D341Med (cell line): ENCODE measurements at places on chromosomes 3 and 15.

DNA sequence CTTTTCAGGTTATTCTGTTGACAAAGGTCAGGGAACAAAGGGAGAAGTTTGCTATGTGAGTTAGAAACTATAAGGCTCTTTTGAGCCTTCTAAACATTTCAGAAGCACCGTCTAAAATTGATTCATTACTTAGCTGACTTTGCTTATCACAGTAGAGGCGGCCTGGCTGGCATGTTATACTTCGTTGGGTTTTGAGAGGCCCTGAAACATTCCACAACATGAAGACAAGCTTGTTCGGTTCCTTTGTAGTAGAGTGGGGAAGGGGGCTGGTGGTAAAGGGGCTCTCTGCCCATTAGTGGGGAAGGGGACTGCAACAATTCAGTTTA is 23.6 kb downstream of the ZBTB38 start:
- no peak for DNase-seq

DNA sequence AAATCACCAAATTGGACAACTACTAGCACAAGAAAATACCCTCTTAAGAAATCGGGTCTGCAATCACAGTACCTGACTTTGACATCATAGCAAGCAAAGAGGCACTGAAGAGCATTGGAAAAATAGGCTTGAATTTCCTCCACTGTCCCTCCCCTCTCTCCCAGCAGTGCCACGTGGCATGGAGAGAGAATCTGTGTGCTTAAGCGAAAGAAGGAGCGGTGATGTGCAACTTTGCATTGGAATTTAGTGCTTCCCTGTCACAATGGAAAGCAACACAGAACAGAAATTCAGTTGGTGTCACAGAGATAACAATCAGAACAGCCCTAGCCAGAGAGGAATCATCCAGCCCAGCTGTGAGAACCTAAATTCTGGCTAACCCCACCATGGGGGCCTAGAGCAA is 207.5 kb upstream of the SLITRK3 start:
- no peak for DNase-seq

- no peak for DNase-seq
Observed at GRCh38 chr3:185713015-185713414, 111.8 kb downstream of the IGF2BP2 start.

DNA sequence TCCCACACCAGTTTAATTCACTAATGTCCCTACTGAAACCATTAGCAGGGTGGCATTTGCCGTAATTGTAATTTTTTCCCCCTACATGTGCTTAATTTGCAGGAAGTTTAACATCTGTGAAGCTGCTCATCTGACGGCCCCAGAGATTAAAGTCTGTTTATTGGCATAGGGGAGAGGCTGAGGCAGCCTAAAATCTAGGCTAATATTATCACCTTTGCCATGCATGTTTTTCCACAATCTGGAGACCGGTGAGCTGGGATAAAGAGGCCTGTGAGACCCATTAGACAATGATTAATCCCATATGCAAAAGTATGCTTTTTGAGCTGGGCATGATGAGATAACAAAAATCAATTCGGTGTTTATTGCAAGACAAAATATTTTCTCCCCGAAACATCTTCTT is 561.2 kb upstream of the ALCAM start:
- peak; percentile 63 for DNase-seq

- no peak for DNase-seq
Observed at GRCh38 chr3:6421666-6422445, 439.1 kb upstream of the GRM7 start.

- no peak for DNase-seq
Observed at GRCh38 chr3:61814674-61815073, 253.3 kb downstream of the PTPRG start.

GRCh38 chr15:68497206-68497910 is 65.4 kb upstream of the ITGA11 start:
- no peak for DNase-seq

DNA sequence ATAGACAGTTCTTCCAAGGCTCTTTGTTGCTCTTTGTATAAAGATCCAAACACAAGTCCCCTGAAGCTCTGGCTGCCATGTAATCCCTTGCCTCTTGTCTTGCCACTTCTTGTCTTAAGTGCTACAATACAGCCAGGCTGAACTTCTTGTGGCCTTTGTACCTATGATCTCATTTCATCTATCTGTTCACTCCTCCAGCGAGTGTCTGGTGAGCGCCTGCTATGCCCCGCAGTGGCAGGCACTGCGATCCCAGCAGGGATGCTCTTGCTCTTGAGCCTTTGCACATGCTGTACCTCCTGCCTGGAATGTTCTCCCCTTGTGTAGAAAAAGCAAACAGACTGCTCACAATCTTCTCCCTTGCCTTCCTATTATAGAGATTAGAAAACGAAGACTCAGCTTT is 81.9 kb upstream of the ADPGK start:
- no peak for DNase-seq

DNA sequence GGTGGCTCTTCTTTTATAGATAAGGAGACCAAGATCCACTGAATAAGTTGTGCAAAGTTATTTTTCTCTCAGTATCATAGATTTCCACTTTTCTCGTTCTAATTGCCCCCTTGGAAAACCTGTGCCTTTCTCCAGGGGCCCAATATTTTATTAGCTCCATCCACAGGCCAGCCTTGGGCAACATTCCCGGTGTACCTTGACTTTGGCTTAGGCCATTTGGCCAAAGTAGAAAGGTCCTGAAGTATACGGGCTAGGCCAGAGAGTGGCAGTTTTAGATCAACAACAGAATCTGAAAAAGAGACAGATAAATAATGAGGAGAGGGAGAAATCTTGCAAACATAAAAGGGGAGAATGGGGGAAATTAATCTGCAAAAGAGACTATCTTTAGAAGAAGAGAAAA is 91.7 kb upstream of the CHMP2B start:
- no peak for DNase-seq

DNA sequence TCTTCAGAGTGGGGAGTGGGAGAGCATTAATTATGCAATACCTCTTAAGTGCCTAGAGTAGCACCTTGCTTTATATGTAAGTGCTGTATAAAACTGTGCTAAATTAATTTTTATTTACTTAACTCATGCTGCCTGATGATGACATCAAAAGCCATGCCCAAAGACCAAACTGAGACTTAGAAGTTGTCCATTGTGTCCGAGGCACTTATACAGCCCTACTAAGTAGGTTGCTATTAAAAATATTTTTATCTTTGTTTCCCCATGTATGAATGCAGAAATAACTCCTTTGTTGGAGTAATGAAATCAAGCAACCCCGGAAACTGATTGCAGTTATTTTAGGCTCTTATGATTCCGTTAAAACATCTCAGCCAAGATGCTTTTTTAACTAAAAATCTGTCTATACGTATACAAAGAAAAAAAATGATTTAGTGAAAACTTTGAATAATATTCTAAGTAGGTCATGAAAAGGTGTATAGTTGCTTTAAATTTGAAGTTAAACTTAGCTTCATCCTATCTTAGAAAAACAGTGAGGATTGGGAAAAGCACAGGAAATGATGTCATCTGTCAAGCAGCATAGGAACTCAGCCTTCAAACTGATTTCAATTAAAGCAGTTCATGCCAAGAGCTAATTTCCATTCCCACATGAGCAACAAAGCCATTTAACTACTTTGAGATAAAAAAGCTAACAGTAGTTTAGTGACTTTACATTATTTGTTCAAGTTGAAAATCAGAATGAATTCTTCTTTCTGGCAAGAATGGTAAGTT is 43.0 kb downstream of the FBN1 start:
- DNase-seq = no peak

- peak; percentile 34 for DNase-seq
Observed at GRCh38 chr3:173993299-173993698, 595.8 kb downstream of the NLGN1 start.

- DNase-seq = no peak
Observed at GRCh38 chr3:152443212-152444023, 174.7 kb downstream of the MBNL1 start.

- peak; percentile 37 for DNase-seq
Observed at GRCh38 chr3:69385723-69386555, at the start of gene FRMD4B. Gene FRMD4B, minus strand, starts transcription at chr3:69386088. Its CDS starts 99 bp downstream, at chr3:69385989.

DNA sequence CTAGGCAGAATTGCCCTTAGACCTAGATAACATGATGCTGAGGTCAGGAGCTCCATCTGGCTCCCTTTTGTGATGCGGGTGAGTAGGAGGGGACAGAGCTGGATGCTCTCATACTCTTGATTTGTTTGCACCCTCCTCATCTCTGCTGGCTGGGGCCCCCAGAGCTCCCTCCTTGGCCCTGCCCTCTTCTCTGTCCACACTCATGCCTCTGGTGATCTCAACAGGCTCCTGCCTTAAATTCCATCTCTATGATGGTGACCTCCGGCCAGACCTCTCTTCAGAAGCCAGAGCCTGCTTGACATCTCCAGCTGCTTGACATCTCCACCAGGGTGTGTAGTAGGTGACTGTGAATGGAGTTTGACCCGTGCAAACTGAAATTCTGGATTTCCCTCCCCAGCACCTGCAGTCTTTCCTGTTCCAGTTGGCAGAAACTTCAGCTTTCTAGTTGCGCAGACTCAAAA is 4.3 kb upstream of the FGD5 start:
- DNase-seq = no peak

- DNase-seq = no peak
Observed at GRCh38 chr3:132840201-132840700, 118.0 kb upstream of the NPHP3 start.

- DNase-seq = no peak
Observed at GRCh38 chr3:48426401-48426909, 3.4 kb downstream of the PLXNB1 start.

- DNase-seq = no peak
Observed at GRCh38 chr3:45567730-45568172, 26.8 kb upstream of the LIMD1 start.

DNA sequence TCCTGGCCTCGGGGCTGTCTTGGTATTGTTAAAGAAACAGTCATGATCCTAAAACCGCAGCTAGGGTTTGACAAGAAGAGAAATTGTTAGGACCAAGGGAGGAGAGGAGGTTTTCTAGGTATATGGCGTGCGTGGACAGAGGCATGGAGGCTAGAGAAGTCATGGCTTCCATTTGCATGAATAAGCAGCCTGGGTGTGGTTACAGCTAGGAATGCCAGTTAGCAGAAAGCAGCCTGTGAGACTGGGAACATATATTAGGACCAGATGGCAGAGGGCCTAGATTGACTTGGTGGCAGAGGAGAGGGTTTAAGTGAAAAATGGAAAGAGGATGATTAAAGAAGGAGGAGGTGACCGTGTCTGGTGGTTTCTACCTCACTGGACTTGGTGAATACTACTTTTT is 573.6 kb upstream of the ARRDC4 start:
- DNase-seq = no peak

DNA sequence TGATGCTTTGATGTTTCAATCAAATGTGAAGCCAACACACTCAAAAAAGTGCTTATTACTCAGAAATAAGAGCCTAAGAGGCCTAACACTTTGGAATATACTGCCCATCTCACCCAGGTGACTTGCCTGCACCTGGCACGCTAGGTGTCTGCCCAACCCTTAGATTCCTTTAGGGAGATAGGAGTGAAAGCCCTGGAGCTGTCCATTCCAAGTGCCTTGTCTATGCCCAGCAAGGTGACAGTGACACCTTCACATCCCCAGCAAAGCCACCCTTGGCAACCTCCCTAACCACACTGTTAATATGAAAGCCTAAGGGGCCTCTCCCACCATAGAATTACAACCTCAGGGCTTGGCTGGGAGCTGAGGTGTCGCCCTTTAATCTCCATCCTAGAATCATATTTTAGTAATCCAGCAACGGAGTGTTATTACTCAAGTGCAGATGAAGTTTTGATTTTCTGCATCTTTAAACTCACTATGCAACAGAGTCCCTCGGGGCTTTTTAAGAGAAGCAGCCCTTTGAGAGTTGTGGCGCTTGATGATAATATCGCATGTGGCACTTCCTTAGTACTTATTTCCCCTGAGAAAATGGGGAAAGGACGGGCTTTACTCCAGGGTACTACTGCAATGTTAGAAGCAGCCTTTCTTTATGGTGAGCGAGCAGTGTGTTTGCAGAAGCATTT is 24.8 kb downstream of the ATP10A start:
- no peak for DNase-seq

GRCh38 chr3:122577409-122578031 is at the start of gene PARP15:
Gene PARP15, plus strand, starts transcription at chr3:122577650. Its CDS starts 18 bp downstream, at chr3:122577668.
- DNase-seq = no peak

GRCh38 chr15:28014623-28015200 is 84.4 kb downstream of the OCA2 start:
- no peak for DNase-seq

- DNase-seq = no peak
Observed at GRCh38 chr15:88069561-88069960, 187.0 kb downstream of the NTRK3 start.

DNA sequence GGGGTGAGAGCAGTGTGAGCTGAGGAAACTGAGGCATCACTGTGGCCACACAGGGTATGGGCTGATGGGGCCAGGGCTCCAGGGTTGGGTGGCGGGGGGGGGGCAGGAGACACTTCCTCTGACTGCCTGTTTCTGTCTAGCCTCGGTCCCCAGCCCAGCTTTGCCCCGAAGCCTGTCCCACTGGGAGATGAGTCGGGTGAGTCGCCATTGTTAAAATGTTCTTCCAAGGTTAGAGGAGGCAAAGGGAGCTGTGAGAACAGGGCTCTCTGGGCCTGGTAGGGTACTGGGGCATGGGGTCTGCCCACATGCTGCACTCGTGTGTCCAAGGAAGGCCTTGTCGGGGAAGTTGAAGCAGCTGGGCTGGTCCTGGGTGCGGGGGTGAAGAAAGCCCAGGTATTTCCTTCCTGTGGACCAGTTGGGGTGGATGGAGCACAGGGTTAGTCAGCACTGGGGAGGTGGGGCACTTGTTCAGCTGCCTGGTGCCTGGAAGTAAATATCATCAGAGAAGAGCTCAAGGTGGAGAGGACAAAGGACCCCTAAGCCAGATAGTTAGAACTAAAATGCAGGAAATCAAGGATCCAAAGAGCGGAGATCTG is 8.3 kb upstream of the JMJD7 start:
- DNase-seq = no peak

DNA sequence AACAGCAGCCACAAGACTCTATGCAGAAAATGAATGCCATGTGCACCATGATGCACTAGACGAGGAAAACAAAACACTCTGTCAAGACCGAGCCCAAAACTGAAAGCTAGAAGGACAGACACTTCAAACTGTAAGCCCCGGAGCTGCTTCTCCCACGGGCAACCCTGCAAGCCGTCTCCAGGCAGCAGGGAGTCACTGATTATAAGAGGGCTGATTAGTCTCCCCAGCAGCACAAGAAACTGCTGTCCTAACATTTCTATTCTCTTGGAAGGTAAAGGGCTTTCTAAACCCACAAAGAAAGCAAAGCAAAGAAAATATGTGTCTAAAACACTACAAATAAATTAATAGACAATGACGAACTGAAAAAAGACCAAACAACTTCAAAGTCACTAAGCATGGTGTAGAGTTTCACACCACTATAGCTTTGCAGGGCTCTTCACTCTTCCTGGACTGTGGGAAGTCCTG is 15.5 kb downstream of the TBC1D2B start:
- peak; percentile 60 for DNase-seq

- peak; percentile 25 for DNase-seq
Observed at GRCh38 chr3:184384856-184385422, 5.1 kb downstream of the CHRD start.

DNA sequence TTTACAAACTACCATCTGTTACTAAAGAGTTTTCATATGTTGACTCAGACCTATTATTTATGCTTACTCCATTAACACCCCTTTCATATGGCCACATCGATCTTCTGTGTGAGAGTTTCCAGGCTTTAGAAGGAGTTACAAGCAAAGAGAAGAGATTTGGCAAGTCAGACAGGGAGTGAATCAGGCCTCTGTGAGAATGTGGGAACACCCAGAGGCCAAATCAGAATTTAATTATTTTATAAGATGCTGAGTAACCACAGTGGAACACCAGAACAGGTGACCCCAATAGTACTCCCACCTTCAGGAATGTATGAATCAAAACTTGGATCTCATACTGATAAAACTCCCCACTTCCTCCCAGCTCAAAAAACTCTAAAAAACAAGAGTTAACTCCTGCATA is 42.0 kb downstream of the IFT57 start:
- no peak for DNase-seq
